ENCODE measurements at places on chromosomes 13 and 19. TPM values are rescaled to one million over a fixed set of nuclear protein-coding genes. Genes with fewer than 3 reads are reported as not detected.

GRCh38 chr19:34686455-34686854, 9.0 kb downstream of the ZNF302 start:
- no peak for DNase-seq

DNA sequence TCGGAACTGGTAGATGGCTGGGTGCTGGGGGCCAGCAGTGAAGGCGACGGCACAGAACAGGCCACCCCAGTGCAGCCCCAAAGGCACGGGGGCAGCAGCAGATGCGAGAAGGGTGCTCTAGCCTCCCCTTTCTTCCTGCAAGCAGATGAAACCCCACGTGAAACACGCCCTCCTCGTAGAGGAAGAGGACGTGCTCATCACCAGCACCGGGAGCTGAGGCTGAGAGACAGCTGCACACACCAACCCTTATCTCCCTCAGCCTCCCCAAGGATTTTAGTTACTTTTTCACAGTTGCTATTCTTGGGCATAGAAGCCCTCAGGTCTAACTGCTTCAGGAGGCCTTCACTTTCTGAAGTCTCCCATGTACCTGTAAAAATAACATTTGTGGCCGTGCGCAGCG, 11.9 kb downstream of the ZNF787 start:
- DNase-seq = no peak

DNA sequence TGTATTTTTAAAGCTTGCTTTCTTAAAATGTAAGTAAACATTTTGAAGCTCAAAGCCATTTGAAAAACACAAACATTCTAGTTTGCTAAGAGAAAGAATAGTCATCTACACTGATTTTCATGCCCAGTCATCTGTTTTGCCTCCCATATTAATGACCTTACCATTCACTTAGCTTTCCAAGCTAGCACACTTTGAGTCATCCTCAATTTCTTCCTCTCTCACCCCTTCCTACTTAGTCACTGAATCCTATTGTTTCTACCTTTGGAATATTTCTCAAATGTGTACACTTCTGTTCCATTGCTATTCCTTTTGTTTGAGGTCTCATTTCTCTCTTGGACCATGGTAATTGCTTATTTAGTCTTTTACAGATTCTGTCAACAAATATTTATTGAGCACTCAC, 7.3 kb upstream of the HS6ST3 start:
- DNase-seq = no peak

GRCh38 chr13:29849071-29849631, 1.3 kb downstream of the UBL3 start:
- peak; percentile 31 for DNase-seq

Gene CYSLTR2
- not detected for total RNA-seq

Gene ANGPTL8
- total RNA-seq = not detected
